Activated T-cell treated with anti-CD3 and anti-CD28 coated beads for 1 hour (primary cell): ENCODE measurements at places on chromosomes 16 and 17.

- DNase-seq, result no peak
These were observed 8.8 kb downstream of the JUP start for GRCh38 chr17:41777574-41778188.

DNA sequence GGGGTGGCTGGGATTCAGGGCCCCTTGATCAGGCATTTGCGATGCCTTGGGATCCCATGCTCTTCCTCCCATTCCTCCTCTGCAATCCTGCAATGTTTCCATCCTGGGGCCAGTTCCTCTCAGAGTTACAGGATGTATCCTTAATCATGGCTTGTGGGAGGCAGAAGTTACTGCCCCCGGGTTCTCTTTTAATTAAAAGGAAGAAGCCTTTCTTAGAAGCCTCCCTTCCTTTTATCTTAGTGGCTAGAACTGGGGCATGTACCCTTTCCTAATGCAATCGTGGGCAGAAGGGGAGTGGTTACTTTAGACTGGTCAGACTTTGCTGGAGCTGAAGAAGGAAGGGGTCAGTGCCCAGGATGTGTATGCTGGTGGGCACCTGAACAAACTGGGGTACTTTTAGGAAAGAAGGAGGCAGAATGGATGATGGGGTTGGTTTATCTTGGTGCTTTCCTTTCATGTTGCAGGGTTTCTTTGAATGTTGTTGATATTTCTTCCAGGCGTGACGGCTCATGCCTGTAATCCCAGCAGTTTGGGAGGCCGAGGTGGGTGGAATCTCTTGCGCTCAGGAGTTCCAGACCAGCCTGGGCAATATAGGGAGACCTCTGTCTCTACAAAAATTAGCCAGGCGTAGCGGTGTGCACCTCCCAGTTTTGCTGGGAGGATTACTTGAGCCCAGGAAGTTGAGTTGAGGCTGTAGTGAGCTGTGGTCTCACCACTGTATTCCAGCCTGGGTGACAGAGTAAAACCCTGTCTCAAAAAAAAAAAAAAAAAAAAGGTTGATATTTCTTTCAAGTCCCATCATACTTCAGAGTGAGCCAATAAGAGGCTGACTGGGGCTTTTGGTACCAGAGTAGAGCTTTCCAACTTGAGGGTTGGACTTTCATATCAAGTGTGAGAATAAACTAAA lies 13.2 kb upstream of the SPN start:
- DNase-seq, result no peak

- DNase-seq, result no peak
These were observed 27.0 kb downstream of the PIGL start for GRCh38 chr17:16243801-16244567.

DNA sequence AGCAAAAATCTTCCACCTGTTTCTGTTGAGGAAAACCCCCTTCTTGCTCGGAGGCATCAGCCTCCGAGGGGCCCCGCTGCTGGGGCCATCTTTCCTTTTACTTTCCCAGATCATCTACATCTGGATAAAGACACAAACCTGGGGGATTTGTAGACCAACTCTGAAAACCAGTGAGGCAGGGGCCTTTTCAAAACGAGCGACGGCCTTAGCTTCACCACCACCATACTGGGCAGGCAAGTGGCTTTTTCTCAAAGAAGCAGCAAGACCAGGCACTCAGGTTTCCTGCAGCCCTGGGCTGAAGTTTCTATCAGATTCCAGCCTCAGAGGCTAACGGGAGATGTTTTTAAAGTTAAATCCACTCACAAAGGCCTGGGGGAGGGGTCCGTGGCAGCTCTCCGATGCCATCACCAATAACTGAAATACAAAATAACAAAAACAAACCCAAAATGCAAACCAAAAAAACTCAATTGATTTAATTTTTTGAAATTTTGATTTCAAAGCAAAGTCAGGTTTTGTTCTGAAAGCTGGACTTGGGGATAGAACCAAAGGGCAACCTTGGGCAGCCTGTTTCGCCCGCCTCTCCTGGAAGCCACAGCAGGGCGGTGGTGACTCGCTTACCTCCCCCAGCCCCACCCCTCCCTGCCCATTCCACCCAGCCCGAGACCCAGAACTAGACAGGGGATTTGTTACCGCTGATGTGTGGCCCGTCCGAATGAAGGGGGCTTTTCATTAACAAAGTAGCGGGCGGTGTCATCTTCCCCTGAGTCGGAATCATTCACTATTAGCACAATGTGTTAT lies 55.8 kb downstream of the SALL1 start:
- DNase-seq, result no peak

- DNase-seq, result no peak
These were observed 100.5 kb downstream of the MSI2 start for GRCh38 chr17:57356719-57357391.

GRCh38 chr17:29733166-29733565 lies 110.5 kb upstream of the CORO6 start:
- no peak for DNase-seq

DNA sequence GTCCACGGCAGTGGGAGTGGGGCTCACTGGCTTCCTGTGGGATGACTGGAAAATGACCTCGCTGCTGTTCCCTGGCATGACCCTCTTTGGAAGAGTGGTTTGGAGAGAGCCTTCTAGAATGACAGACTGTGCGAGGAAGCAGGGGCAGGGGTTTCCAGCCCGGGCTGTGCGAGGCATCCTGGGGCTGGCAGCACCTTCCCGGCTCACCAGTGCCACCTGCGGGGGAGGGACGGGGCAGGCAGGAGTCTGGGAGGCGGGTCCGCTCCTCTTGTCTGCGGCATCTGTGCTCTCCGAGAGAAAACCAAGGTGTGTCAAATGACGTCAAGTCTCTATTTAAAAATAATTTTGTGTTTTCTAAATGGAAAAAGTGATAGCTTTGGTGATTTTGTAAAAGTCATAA lies 7.8 kb upstream of the RNF213 start:
- DNase-seq, result peak; percentile 81

- DNase-seq, result no peak
These were observed 178.4 kb downstream of the FTO start for GRCh38 chr16:53882310-53882709.
